Activated T-helper 1 cell treated with anti-CD3 and anti-CD28 coated beads, Interleukin-12 subunit alpha, Interleukin-12 subunit beta, Interleukin-2, Interleukin-4 antibody, amounts not matched to agents 30 ng/mL and 10 ng/mL and 1 ng/mL, durations not matched to agents 14 hours and 24 hours and 36 hours (primary cell): ENCODE measurements at places on chromosomes 6 and 20. TPM values are rescaled to one million over a fixed set of nuclear protein-coding genes. Genes with fewer than 3 reads are reported as not detected.

GRCh38 chr6:13488015-13488895 lies 855 bp upstream of the GFOD1 start:
- peaks cover 39% of the 10 kb centered on the region for H3K4me1 ChIP-seq
- H3K27ac ChIP-seq, result peak overlapping the region; percentile 72
- no peaks in the 10 kb centered on the region for H3K36me3 ChIP-seq
- peaks cover 10% of the 10 kb centered on the region for H3K27me3 ChIP-seq

DNA sequence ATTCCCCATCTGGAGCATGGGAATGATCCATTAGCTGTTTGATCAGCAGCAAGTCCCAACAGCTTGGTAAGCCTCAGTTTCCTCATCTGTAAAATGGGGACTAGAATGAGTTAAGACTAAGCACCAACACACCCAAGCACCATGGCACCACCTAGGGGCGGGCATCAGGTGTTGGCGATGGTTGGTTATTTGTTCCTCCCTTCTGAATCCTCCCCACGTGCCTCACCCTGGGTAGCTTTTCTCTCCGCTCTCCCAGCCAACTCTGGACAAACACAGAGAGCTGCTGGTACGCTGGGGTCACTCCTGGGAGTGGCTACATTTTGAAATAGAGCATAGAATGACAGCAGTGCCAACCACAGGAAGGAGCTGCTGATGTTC lies 13.3 kb upstream of the ITPR3 start:
- no peak overlapping the region for H3K27ac ChIP-seq
- H3K4me1 ChIP-seq, result no peaks in the 10 kb centered on the region
- no peaks in the 10 kb centered on the region for H3K36me3 ChIP-seq
- DNase-seq, result no peak

- H3K27me3 ChIP-seq, result peaks cover 12% of the 10 kb centered on the region
- DNase-seq, result no peak
- H3K36me3 ChIP-seq, result no peaks in the 10 kb centered on the region
- no peaks in the 10 kb centered on the region for H3K4me1 ChIP-seq
Observed at GRCh38 chr20:20843982-20844381, 131.5 kb upstream of the RALGAPA2 start.

DNA sequence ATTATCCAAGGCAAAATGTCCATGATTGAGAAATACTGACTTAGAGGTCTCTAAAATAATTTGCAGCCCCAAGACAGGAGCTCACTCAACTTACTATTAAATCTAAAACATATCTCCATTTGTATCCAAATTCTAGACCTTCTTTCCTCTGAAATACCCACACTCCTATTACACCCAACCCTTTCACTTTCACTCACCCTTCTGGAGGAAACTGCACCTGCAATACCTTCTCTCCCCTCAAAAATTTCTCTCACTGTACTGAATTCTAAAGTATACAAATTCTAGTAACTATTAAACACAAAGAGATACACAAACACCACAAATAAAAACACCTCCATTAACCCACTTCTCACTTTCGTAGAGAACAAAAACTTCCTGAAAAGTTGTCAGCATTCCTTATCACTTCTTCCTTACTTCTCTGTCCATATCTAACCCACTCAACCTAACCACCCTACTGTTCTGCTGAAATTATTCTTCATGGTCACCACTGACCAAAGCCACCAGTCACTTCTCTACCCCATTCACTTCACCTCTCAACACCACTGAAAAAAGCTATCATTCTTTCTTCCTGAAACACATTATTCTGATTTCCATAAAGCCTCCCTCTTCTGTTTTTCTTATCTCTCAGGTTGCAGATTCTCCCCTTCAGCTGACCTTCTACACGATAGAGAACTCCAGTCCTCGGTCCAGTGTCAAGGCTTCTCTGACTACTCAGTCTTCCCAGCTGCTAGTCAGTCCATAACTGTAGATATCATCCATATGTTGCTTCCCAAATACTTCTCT lies 12.0 kb downstream of the LMBRD1 start:
- peaks cover 25% of the 10 kb centered on the region for H3K4me1 ChIP-seq
- no peak overlapping the region for H3K4me3 ChIP-seq
- DNase-seq, result no peak
- no peaks in the 10 kb centered on the region for H3K27me3 ChIP-seq
- peaks cover 24% of the 10 kb centered on the region for H3K36me3 ChIP-seq

- H3K4me1 ChIP-seq, result peaks cover 29% of the 10 kb centered on the region
- H3K36me3 ChIP-seq, result peaks cover 31% of the 10 kb centered on the region
- no peak overlapping the region for H3K27ac ChIP-seq
- no peak for DNase-seq
- H3K27me3 ChIP-seq, result no peaks in the 10 kb centered on the region
Observed at GRCh38 chr6:99415446-99415845, 9.7 kb downstream of the PNISR start.

DNA sequence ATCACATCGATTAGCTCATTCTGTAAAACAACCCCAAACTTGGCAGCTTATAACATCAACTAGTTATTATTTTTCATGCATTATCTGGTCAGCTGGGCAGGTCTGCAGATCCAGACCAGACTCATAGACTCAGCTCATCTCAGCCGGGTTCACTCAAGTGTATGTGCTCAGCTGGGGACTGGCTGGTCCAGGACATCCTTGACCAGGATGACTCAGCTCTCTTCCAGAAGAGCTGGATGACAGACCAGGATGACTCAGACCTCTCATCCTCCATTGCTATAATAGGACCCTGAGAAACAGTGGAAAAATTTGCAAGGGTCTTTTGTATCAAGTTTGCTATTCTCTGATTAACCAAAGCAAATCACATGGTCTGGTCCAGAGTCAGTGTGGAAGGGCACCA lies 312.5 kb upstream of the PLCB4 start:
- DNase-seq, result no peak
- H3K27ac ChIP-seq, result no peak overlapping the region
- H3K36me3 ChIP-seq, result no peaks in the 10 kb centered on the region

The PARD6B gene
- 6.3 and 7.1 TPM in 2 replicates for total RNA-seq

DNA sequence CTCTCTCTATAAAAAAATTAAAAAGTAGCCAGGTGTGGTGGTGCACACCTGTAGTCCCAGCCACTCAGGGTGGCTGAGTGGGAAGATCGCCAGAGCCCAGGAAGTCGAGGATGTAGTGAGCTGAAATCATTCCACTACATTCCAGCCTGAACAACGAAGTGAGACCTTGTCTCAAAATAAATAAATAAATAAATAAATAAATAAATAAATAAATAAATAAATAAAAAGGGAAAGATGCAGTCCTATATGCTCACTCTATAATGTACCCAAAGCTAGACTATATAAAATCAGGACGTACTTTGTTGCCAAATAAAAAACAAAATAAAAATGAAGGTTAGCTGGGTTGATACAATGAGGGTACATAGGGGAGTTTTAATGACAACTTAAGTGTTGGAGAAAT lies 26.1 kb upstream of the NHSL1 start:
- H3K4me1 ChIP-seq, result no peaks in the 10 kb centered on the region
- H3K36me3 ChIP-seq, result no peaks in the 10 kb centered on the region
- peaks cover 6% of the 10 kb centered on the region for H3K27me3 ChIP-seq
- H3K27ac ChIP-seq, result no peak overlapping the region
- DNase-seq, result no peak
- H3K4me3 ChIP-seq, result no peak overlapping the region

DNA sequence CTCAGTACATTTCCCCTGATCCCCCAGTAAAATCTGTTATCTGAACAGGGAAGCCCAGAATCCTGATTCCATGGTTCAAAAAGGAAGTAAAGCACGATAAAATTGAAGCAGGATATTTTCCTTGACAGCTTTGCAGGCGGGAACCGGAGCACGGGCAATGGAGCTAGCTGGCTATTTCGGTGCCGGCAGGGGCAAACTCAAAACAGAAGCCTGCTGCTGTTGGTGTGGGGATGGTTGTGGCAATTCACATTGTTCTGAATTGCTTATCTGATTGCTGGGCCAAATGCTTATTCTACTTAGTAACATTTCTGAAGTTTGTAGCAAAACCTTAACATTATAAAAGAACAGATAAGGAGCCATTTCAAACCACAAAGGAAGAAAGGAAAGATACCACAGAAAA lies 172.4 kb downstream of the MMS22L start:
- H3K4me1 ChIP-seq, result peaks cover 17% of the 10 kb centered on the region
- no peak for DNase-seq
- no peak overlapping the region for H3K27ac ChIP-seq
- no peaks in the 10 kb centered on the region for H3K36me3 ChIP-seq

The ZSCAN23 gene
- 1.1 and 2.2 TPM in 2 replicates for total RNA-seq

The PCSK2 gene
- total RNA-seq, result not detected in 2 replicates

GRCh38 chr20:4371623-4372251 lies 350.0 kb upstream of the PRND start:
- H3K27me3 ChIP-seq, result no peaks in the 10 kb centered on the region
- H3K4me1 ChIP-seq, result peaks cover 53% of the 10 kb centered on the region
- no peak for DNase-seq
- H3K4me3 ChIP-seq, result no peak overlapping the region
- peaks cover 12% of the 10 kb centered on the region for H3K36me3 ChIP-seq

DNA sequence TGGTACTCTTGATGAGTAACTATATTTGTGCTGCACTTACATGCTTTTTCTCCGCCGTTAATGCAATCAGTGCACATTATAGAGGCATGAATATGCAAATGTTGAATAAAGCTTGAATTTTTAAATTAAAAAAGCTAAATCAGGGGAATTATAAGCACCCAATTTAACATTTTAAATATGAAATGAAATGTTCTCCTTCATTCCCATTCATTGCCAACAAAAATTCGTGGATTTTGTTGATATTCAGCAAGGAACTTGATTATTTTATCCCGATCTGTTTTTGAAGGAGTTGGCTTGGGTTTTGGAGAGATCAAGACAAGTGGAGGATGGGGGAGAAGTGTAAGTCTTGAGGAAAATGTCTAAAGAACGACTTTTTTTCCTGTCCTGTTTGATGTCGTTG lies 318.7 kb upstream of the SOX4 start:
- H3K36me3 ChIP-seq, result no peaks in the 10 kb centered on the region
- no peak overlapping the region for H3K4me3 ChIP-seq
- no peak overlapping the region for H3K27ac ChIP-seq
- H3K4me1 ChIP-seq, result no peaks in the 10 kb centered on the region

GRCh38 chr6:166910601-166911000 lies 45.7 kb downstream of the RNASET2 start:
- peaks cover 20% of the 10 kb centered on the region for H3K36me3 ChIP-seq
- no peaks in the 10 kb centered on the region for H3K27me3 ChIP-seq
- no peak overlapping the region for H3K27ac ChIP-seq
- peaks cover 46% of the 10 kb centered on the region for H3K4me1 ChIP-seq
- no peak overlapping the region for H3K4me3 ChIP-seq
- DNase-seq, result no peak

The RGS19 gene
- 54.7 and 55.9 TPM in 2 replicates for total RNA-seq

The PTGIS gene
- total RNA-seq, result 40.6 and 43.6 TPM in 2 replicates

The E2F1 gene
- 77.5 and 80.6 TPM in 2 replicates for total RNA-seq

The TRMT11 gene
- 27.9 and 29.1 TPM in 2 replicates for total RNA-seq

The PPP1R14C gene
- total RNA-seq, result not detected in 2 replicates

GRCh38 chr20:24337069-24337468 lies 132.4 kb upstream of the SYNDIG1 start:
- H3K27ac ChIP-seq, result no peak overlapping the region
- no peaks in the 10 kb centered on the region for H3K36me3 ChIP-seq
- peaks cover 2% of the 10 kb centered on the region for H3K27me3 ChIP-seq
- no peak overlapping the region for H3K4me3 ChIP-seq

The PACRG gene
- total RNA-seq, result 0.36 TPM in 1 of 2 replicates, not detected in the other

The ATP9A gene
- 19.6 and 20.6 TPM in 2 replicates for total RNA-seq

DNA sequence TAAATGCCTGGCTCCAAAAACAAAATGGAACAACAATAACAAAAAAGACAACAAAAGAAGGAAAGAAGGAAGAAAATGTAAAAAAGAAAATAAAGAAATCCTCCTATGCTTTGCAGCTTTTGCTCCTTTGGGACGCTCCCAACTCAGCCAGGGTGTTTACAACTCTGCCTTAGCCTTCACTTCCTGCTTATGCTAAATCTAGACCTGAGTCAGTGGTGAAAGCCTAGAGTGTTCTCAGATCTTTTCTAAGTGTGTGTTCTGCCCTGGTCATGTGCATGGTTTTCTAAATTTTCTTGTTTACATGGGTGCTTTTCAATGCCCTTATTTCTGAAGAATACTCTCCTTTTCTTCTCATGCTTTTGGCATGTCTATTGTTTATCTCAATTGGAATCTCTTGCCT lies 19.5 kb upstream of the GRM1 start:
- no peak overlapping the region for H3K4me3 ChIP-seq
- no peak for DNase-seq
- no peaks in the 10 kb centered on the region for H3K4me1 ChIP-seq
- no peaks in the 10 kb centered on the region for H3K36me3 ChIP-seq

DNA sequence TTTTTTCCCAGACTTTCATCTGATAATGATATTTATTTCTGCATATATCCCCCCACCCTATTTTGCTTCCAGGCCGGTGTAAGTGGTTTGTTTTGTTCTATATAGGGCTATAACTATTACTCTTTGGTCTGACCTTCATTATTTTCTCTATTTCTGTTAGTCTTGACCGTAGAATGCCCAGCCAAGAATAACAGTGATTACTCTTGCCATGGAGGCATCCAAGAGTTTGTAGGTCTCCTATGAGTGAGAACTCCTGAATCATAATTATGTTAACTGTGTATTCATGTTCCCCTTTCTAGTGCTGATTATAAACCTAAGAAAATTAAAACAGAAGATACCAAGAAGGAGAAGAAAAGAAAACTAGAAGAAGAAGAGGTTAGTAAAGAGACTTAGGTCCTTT lies 52.2 kb downstream of the TOP1 start:
- peaks cover 70% of the 10 kb centered on the region for H3K36me3 ChIP-seq
- no peaks in the 10 kb centered on the region for H3K27me3 ChIP-seq
- peaks cover 74% of the 10 kb centered on the region for H3K4me1 ChIP-seq
- H3K4me3 ChIP-seq, result no peak overlapping the region
- DNase-seq, result no peak

GRCh38 chr6:87483929-87484328 lies 11.2 kb downstream of the SLC35A1 start:
- H3K27ac ChIP-seq, result no peak overlapping the region
- H3K4me1 ChIP-seq, result peaks cover 5% of the 10 kb centered on the region
- H3K4me3 ChIP-seq, result no peak overlapping the region
- H3K36me3 ChIP-seq, result peaks cover 6% of the 10 kb centered on the region

- H3K27me3 ChIP-seq, result peaks cover 10% of the 10 kb centered on the region
- H3K4me3 ChIP-seq, result no peak overlapping the region
- H3K36me3 ChIP-seq, result no peaks in the 10 kb centered on the region
- DNase-seq, result no peak
- H3K27ac ChIP-seq, result no peak overlapping the region
Observed at GRCh38 chr20:57133926-57134650, 132.4 kb downstream of the BMP7 start.
